ENCODE measurements at places on chromosomes 3 and 15.
A peak's percentile ranks its signal among the peaks of the same experiment; 100 is the strongest.

GRCh38 chr3:50600841-50601591 is 10.6 kb downstream of the CISH start:
- peak; percentile 95 for DNase-seq

DNA sequence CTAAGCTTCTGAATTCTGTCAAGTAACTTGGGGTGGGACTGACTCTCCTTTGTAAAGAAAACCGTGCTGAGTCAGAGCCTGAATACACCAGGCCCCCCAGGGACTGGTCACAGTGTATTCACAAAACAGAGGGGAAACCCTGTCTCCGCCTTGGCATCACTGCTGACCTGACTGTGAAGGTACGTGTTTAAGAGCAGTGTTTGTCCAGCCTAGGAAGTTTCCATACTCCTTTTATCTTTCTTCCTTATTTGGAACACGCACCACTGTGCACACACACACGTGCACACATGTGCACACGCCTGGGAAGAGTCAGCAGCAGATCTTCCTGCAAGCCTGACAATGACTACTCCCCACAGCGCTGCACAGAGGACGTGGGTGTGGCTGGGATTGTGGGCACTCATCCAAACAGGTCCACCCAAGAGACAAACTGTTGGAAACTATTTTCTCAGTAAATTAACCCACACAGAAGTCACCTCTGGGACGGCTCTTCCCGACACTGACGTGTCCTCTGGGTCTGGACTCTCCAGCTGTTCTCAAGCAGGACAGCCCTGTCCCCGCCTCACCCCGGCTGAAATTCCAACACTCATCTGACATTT is 87.7 kb downstream of the ATP10A start:
- DNase-seq = peak; percentile 72

- DNase-seq = no peak
Observed at GRCh38 chr3:133426721-133427120, 26.9 kb downstream of the BFSP2 start.

DNA sequence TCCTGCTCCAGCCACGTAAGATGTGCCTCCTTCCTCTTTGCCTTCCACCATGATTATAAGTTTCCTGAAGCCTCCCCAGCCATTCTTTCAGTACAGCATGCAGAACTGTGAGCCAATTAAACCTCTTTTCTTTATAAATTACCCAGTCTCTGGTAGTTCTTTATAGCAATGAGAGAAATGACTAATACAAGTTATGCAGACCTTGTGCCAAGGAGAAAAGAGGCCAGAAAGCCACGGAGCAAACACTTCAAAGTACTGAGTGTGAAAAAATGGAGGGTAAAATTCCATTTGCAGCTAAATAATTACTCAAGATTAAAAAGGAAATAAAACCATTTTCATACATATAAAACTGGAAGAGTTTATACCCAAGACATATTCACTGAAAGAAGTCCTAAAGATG is 213.6 kb upstream of the LINGO1 start:
- no peak for DNase-seq

- no peak for DNase-seq
Observed at GRCh38 chr3:137792626-137793271, 28.6 kb downstream of the SOX14 start.

DNA sequence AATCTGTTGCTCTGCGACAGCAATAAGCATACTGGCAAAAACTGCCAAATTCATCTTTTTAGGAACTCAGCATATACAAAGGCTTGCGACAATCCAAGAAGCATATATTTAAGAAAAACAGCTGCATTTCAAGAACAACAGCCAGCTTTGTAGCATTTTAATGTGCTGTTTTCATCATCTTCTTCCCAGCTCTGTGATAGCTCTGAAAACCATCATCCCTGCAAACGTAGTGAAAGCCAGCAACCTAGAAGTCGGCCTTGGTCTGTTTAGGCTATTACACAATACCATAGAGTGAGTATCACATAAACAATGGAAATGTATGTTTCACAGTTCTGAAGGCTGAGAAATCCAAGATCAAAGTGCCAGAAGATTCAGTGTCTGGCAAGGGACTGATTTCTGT is 187.5 kb downstream of the NAALADL2 start:
- no peak for DNase-seq

GRCh38 chr15:98901434-98902072 is 106.0 kb downstream of the PGPEP1L start:
- DNase-seq = no peak

- DNase-seq = no peak
Observed at GRCh38 chr15:91224755-91225380, 124.8 kb downstream of the SV2B start.

- DNase-seq = no peak
Observed at GRCh38 chr3:11362600-11362999, 90.4 kb downstream of the ATG7 start.

DNA sequence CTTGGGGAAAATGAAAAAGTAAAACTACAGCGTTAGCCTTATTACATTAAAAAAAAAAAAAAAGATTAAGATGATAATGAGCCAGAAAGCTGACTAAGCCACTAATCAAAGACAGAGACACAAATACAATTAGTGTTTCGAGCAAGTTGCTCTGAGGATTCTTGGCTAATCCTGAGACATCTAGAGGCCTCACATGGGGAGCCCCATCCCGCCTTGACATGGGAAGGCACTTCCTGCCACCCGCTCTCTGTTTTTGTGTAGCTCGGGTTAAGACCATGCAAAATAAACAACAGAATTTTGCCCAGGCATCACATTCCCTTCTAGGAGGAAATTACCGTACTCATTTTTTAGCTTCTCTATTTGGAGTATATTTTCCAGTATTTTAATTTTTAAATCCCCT is 15.3 kb downstream of the HESX1 start:
- no peak for DNase-seq

DNA sequence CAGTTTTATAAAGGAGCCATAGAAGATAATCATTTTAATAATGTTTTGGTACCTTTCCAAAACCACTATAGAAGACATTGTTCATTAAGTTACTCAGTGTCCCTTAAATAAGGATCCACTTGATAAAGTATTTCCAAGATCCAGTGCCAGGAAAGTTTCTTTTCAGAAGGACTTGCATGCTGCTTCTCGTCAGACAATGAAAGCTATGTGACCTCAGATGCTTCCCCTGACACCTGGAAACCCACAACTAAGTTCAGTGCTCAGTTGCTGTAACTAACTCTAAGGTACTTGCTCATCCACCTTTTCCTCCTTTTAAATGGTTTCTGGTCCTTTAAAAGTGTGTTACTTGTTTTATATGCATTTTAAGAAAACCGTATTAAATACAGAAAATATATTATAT is 7.3 kb downstream of the SSR3 start:
- DNase-seq = no peak

DNA sequence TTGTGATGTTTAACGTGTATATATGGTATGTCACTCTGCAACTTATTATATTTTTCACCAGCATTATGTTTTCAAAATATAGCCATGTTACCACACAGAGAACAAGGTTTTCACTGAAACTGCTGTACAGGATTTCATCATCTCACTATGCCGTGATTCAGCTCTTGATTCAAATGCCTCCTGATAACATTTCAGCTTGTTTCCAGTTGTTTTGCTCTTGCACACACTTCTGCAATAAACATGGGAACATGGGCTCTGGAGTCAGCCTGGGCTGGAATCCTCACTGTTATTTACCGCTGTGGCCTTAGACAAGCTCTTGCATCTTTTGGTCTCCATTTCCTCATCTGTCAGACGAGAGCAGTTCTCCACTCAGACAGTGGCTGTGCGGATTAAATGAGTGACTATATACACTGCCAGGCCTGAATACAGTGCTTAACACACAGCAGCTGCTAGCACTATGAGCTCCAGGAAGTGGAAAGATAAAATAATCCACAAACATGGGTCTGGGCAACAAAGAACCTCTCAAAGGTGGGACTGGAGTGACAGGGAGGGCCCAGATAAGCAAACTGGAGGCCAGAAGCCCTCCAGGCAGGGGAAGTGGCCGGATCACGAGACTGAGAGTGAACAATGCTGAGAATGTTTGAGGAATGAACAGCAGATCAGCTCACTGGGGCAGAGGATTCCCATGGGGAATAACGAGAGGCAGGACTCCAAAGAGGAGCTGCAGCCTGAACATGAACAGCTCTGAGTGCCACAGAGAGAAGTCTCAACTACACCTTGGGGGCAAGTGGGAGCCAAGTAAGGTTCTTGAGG is 17.7 kb downstream of the NTRK3 start:
- no peak for DNase-seq

GRCh38 chr15:43215961-43216360 is 4.9 kb downstream of the EPB42 start:
- DNase-seq = no peak

DNA sequence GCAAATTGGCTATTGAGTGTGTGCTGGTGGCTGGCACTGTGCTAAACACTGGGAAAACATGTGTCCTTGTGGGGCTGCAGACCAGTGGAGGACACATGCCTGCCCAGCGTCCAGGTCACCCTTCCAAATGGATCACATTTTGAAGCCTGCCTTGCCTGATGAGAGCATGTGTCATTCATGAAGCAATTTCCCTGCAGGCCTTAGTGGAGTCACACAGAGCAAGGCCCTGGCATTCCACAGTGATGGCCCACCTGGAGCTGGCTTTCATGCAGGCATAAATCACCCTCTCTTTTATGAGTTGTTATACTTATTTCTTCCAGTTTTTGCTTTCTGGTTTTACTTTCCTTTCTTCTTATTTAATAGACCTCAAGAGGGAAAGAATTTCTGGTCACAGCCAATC is 219.5 kb downstream of the EPHB1 start:
- DNase-seq = no peak

All from left cardiac atrium (tissue), 4 donors.